Caki2 (cell line): ENCODE measurements at places on chromosomes 2 and 18.

GRCh38 chr2:112272669-112273068 lies 2.7 kb upstream of the ZC3H6 start:
- no peak for DNase-seq

GRCh38 chr18:1483385-1483784 lies 578.7 kb downstream of the ADCYAP1 start:
- no peak for DNase-seq

DNA sequence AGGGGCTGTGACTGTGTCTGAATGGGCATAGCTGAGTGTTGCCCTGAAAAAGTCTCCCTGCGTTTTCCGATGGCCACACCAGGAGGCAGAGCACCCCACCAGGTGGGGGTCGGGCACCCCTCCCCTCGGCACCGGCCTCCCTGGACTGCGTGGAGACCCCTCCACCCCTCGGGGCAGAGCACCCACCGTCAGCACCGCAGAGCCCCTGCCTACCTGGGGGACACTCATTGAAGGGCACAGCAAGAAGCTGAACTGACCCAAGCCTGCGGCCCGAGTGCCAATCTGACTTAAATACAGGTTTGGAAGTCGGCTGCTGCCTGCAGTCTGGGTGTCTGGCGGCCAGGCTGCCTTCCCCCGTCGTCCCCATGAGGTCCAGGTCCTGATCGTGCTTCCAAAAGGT lies 69.9 kb downstream of the KCNG2 start:
- DNase-seq = no peak

DNA sequence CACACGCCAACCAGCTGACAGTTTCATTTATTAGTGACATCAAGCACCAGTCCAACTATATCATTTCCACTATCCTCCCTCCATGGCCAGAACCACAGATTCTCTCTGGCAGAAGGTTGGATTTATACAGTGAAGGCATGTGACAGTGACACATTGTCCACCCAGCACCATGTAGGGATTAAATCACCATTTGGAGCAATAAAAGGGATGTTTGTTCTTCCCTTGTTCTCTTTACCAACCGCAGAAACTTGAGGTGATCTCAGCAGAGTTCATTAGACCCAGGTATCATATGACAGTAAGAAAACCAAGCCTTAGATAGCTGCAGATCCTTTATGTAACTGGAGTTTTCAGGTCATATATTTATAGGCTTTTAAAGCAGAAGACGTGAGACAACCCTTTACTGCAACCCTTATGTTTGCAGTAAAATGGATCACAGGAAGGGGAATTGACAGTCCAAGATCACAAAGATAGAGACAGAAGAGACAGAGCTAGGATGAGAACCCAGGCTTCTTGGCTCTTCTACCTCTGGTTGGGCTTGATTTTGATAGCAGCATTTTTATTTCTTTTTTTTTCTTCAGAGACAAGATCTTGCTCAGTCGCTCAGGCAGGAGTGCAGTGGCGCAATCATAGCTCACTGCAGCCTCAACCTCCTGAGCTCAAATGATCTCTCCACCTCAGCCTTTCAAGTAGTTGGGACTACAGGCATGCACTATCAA lies 80.1 kb downstream of the XDH start:
- peak; percentile 73 for DNase-seq

GRCh38 chr2:5692561-5693286 lies 540 bp downstream of the SOX11 start:
- DNase-seq = no peak

- no peak for DNase-seq
These were observed 888.3 kb upstream of the CELF4 start for GRCh38 chr18:38453880-38454279.

GRCh38 chr2:238523158-238524110 lies 96.7 kb downstream of the ASB1 start:
- no peak for DNase-seq

GRCh38 chr2:20136149-20136548 lies 84.7 kb upstream of the LAPTM4A start:
- no peak for DNase-seq

DNA sequence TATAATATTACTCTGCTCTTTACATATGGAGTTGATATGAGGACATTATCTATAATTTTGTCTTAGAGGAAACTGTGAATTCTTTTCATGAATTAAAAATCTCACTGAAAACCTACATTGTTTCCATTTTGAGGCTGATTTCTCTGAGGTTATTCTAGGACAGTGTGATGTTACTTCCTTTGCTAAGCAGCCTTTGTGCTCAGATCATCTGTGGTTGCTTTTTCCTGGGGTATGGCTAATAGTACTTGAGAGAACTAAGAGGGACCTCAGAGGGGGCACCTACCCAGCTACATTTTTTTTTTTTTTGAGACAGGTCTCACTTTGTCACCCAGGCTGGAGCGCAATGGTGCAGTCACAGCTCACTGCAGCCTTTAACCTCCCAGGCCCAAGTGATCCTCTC lies 8.7 kb upstream of the MPP4 start:
- DNase-seq = no peak

- peak; percentile 26 for DNase-seq
These were observed at the start of gene LRP2 for GRCh38 chr2:169362118-169362893. Gene LRP2, minus strand, starts transcription at chr2:169362534. Its CDS starts 135 bp downstream, at chr2:169362399.
